B cell (primary cell): ENCODE measurements at places on chromosomes 7 and 10. TPM values are rescaled to one million over a fixed set of nuclear protein-coding genes. Genes with fewer than 3 reads are reported as not detected.

DNA sequence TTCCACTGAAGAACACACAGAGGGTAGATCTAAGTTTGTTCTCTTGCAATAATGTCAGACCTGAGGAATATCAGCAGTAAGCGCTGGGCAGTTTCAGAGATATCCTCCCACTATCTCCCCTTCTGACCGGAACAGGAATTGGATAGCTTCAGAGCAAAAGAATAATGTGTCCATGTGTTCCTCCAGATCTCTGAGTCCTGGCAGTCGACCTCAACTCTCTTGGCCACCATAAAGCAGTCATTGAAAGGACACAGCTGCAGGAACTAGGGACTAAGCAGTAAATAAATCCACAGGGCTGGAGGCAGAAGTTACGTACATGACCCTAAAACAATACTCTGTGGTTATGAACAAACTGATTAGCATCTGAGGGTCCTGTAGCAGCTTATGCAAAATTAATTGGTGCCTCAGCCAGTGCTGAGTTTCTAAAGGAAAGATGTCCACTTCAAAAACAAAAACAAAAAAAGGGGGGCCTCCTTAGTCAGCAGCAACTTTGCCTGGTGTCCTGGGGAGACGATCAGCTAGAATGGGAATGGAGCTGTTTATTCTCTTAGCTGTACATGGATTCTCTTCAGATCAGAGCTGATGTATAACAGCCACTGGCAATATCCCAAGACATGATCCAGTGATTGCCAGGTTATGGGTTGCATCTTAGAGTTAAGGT lies 6.4 kb upstream of the PRTFDC1 start:
- H3K4me1 ChIP-seq = no peaks in the 10 kb centered on the region
- H3K4me3 ChIP-seq = no peak overlapping the region
- H3K27me3 ChIP-seq = no peaks in the 10 kb centered on the region
- no peak for DNase-seq
- H3K36me3 ChIP-seq = no peaks in the 10 kb centered on the region

- peaks cover 11% of the 10 kb centered on the region for H3K36me3 ChIP-seq
- no peak for DNase-seq
- no peak overlapping the region for H3K4me3 ChIP-seq
- H3K4me1 ChIP-seq = no peaks in the 10 kb centered on the region
Measured at GRCh38 chr7:107233174-107233573, 64.4 kb downstream of the HBP1 start.

The KAZALD1 gene
- 0.34 and 0.51 TPM in 2 replicates for total RNA-seq

DNA sequence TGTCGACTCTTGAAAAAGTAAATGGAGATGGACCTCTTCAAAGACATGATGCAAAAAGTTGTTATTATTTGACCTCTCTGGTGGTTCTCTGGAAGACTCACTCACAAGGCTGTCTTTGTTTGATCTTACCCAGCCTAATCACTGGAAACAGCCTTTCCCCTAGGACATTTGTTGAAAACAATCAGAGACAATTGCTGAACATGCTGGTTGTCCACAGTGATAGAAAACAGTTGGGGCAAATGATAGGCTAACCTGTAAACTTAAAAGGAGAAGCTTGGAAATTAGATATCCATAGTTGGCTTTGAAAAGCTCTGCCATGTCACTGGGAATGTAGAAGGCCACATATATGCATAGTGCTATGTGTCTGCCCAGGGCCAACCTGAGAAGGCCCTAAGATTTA lies 22.9 kb upstream of the TES start:
- H3K36me3 ChIP-seq = no peaks in the 10 kb centered on the region
- no peaks in the 10 kb centered on the region for H3K27me3 ChIP-seq
- H3K4me3 ChIP-seq = no peak overlapping the region
- H3K27ac ChIP-seq = no peak overlapping the region
- no peaks in the 10 kb centered on the region for H3K4me1 ChIP-seq

The PNLIP gene
- not detected in 2 replicates for total RNA-seq
